ENCODE measurements at places on chromosomes 7 and 10.
A peak's percentile ranks its signal among the peaks of the same experiment; 100 is the strongest.

DNA sequence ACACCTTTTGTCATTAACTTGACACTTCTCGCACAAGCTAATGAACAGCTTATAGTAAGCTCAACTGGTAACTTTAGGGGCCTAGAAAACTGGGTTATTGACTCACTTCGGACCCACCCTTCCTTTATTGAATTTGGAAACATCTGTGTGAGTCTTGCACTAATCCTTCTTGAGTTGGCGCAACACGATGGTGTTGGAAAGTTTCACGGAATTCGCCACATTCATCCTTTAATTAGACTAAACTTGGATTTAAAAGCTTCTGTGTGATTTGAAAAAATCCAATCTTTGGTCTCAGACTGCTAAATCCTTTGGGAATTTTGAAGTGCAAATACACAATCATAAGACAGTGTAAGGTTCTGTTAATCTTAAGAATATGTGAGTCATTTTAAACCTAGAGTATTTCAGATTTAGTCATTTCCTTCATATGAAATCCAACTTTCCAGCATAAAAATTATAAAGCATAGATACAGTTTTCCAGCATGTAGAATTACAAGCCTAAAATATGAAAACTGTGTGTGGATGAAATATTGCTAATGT is 15.1 kb downstream of the FZD8 start:
- no peak for DNase-seq

DNA sequence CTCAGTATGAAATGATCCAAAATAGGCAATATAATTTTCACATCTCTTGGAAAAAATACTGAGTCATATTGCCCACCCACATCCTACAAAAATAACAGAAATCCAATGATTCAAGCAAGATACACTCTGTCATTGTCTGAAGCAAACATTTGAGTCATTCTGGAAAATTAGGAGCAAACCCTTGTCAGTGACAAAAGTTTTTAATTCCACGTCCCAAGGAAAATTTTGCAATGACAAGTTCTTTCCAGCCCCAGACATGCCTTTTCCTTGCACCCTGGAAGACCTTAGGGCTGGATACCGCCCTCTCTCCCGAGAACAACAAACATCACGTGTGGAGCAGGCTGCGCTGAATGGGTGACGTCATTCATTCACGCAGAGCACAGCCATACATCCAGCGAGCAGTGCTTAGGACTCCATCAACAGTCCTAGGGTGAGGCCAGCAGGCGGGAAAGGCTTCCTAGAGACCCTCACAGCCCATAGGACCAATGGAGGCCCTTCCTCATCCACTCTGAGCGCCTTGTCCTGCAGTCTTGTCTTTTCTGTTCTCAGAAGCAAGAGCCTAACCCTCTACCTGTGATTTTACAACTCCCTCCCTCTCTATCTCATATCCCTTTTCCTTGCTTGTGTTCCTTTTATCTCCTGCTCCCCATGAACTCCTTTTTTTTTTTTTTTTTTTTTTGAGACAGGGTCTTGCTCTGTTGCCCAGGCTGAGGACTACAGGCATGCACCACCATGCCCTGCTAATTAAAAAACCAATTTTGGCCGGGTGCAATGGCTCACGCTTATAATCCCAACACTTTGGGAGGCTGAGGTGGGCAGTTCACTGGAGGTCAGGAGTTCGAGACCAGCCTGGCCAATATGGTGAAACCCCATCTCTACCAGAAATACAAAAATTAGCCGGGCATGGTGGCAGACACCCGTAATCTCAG is 23.5 kb upstream of the KDM7A start:
- no peak for DNase-seq

DNA sequence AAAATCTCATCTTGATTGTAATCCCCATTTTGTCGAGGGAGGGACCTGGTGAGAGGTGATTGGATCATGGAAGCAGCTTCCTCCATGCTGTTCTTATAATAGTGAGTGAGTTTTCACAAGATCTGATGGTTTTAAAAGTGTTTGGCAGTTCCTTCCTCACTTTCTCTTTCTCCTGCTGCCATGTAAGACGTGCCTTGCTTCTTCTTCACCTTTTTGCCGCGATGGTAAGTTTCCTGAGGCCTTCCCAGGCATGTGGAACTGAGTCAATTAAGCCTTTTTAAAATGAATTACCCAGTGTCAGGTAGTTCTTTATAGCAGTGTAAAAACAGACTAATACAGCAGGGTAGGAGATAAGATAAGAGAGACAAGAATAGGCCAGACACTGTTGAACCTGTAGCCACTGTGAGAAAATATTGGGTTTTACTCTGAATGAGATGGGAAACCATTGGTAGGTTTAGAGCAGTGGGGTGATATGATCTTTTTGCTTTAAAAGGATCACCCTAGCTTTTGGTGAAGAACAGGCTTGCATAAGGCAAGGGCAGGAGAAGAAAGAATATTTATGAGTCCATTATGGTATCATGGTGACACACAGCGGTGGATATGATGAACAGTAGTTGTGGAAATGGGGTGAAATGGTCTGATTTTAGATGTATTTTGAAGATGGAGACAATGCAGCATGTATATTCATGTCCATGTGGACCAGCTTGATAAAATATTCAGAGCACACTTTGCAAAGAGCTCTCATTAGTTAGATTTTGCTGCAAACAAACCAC is 11.5 kb downstream of the OR6B1 start:
- DNase-seq: no peak

DNA sequence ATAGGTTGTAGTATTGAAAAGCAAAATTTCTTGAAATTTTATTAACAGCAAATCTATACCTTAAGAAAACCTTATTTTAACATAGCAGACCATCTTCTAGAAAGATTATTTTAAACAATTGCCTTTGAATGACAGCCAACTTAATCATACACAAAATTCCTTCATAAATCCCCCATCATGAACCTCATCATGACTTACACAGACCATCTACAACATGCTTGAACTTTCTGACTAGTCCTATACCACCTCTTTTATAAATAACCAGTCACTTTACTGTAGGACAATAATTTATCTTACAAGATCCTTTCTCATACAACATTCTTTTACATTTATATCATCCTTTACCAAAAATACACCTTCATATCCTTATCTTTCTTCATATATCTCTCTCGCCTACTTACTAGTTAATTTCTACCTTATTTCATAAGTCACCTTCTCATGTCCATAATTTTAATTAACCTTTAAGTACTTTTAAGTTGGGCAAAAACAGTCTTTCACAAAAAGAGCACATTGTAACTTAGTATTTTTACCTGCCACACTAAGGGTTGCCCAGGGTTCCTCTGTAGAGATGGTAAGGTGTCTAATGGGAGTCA is 16.6 kb upstream of the PTN start:
- DNase-seq: no peak

- DNase-seq: no peak
Measured at GRCh38 chr10:29802171-29802570, 167.4 kb upstream of the SVIL start.

GRCh38 chr10:69781576-69781975 is 20.1 kb upstream of the COL13A1 start:
- DNase-seq: no peak

- DNase-seq: no peak
Measured at GRCh38 chr7:27159266-27160144, 3.0 kb upstream of the HOXA7 start.

- DNase-seq: peak; percentile 72
Measured at GRCh38 chr10:62244785-62245467, 23.7 kb downstream of the RTKN2 start.

DNA sequence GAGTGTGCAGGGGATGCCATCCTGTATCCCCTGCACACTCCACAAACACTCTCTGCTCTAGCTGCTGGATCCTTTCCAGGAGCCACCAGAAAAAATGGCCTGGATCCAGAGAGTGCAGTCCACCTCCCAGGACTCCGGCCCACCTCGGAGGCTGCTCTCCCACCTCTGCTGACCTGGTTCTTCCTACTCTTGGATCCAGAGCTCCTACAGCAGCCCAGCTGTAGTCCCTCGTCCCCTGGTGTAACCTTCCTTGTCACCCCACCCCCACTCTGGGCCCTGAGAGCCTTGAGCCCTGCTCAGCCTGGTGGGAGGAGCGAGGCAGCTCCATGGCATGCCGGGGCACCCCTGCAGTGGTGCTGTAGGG is 54.4 kb downstream of the GOLGA7B start:
- DNase-seq: no peak

DNA sequence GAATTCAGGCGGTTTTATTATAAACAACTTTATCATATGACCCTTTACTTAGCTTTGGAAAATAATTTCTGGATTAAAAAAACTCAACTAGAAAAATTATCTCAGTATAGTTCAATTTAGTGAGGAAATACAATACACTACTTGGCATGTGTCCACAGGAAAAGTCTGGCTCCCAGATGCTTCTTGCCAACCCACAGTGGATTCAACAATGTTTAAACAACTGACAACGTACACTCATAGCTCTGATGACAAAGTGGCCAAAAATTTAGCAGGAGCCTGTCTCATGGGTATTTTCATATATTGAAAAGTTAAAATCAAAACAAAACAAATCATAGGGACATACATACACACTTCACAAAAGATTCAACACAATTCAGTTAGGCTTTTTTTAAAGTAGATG is 158.8 kb downstream of the SKAP2 start:
- DNase-seq: no peak

DNA sequence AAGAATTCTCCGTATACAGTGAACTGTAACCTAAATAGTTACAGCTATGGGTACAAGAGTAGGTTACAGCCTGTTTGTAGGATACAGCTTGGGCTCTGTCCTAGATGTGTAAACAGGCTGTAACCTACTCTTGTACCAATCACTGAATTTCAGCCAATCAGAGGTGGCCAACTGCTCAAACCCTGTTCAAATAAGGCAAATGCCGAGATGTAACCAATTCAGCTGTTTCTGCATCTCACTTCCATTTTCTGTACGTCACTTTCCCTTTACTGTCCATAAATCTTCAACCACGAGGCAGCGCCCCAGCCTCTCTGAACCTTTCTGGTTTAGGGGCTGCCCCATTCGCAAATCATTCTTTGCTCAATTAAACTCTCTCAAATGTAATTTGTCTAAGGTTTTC is 8.3 kb upstream of the MMP21 start:
- DNase-seq: no peak

GRCh38 chr7:37901890-37902524 is 14.6 kb downstream of the SFRP4 start:
- no peak for DNase-seq

GRCh38 chr10:125003901-125004467 is 62.1 kb downstream of the ZRANB1 start:
- no peak for DNase-seq

DNA sequence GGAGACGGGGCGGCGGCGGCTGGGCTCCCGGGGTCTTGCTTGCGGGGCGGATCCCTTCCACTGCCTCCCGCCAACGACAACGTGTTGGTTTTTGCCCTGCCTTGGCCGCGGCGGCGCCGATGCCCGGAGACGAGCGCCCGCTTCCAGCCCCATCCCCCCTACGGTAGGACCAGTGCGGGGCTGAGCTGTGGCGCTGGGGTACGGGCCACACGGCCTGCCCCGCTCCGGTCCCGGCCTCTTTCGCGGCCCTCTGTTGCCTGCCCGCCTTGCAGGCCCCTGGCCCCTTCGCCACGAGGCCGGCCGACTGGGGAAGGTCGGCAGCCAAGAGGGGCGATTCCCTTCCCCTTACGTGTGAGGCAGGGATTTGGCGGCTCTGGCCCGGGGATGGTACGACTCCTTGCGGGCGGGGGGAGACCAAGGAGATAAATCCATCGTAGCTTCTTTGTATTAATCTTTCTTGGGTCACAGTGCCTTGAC is 488 bp downstream of the EIF4H start:
- peak; percentile 49 for DNase-seq

DNA sequence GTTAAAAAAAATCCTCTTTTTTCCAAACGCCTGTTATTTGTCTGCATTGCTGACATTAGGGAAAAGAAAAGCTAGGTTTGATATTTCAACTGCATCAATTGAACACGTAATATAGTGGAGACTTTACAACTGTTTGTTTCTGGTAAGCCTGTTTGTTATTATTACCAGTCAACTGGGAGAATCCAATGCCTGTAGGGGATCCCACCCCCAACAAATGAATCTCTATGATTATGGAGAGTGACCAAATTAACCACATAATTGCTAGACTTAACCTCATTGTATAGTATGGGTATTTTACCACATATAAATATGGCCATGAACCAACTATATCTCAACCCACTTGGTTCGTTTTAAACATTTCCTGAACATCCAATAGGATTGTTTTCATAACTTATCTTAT is 216.1 kb downstream of the TWIST1 start:
- no peak for DNase-seq

GRCh38 chr10:128739930-128740329 is 613.7 kb upstream of the MKI67 start:
- DNase-seq: no peak

DNA sequence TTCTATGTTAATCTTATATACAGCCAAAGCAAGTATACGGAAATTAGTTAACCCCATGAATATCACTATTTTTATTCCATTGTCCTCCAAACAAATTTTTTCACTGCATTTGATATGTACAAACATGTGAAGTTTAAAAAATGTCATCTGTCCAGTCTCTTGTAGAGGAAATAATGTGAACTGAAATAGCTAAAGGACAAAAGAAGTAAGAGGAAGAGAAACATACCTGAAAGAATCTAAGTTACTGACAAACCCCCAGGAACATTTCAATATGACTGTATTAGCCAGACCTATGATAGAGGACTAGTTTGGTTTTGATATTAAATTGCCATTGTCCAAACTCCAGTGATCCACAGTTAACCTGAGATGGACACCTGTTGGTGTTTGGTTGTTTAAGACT is 80.6 kb downstream of the NRCAM start:
- DNase-seq: no peak

- DNase-seq: no peak
Measured at GRCh38 chr10:9911488-9911887, 1106.2 kb upstream of the CELF2 start.

DNA sequence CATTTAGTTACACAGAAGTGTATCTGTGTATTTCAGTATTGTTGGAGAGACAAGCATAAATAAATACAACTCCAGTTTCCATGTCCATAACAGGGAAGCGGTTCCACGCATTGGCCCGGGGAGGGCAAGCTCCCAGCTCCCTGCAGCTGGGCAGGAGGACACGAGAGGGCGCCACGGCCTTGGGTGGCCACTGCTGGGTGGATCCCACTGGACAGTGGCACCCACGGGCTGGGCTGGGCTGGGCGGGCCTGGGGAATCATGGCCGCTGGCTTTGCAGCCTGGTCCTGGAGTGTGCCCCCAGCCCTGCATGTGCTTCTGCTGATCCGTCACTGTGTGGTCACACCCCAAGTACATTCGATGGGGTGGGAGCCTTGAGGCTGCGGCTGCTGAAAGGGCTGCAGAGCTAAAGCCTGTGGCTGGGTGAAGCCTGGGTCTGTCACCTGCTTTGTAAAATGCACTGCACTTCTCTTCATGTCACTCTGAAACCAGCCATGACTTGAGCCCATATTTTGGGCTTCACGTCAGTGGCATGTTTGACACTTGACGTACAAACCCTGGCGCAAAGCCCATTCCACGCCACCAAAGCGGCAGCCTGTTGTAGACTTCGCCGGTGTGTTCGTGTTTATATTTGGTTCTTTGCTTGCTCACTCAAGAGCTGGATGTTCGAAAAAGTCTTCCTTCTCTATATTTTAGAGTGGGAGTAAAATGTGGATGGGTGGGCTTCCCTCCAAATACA is 27.5 kb downstream of the LRRC27 start:
- DNase-seq: no peak

All from testis (tissue), 5 donors.